Activated naive CD4-positive, alpha-beta T cell treated with anti-CD3 and anti-CD28 coated beads for 36 hours (primary cell): ENCODE measurements at places on chromosomes 12 and 14. TPM values are rescaled to one million over a fixed set of nuclear protein-coding genes. Genes with fewer than 3 reads are reported as not detected.

- no peak for DNase-seq
These were observed 146.5 kb downstream of the ETV6 start for GRCh38 chr12:11795913-11796459.

GRCh38 chr12:87784350-87784749, 244.9 kb downstream of the C12orf50 start:
- DNase-seq, result no peak

- DNase-seq, result no peak
These were observed 227.7 kb downstream of the NOVA1 start for GRCh38 chr14:26370115-26370514.

- no peak for DNase-seq
These were observed 61.5 kb upstream of the RASSF8 start for GRCh38 chr12:25896981-25897380.

DNA sequence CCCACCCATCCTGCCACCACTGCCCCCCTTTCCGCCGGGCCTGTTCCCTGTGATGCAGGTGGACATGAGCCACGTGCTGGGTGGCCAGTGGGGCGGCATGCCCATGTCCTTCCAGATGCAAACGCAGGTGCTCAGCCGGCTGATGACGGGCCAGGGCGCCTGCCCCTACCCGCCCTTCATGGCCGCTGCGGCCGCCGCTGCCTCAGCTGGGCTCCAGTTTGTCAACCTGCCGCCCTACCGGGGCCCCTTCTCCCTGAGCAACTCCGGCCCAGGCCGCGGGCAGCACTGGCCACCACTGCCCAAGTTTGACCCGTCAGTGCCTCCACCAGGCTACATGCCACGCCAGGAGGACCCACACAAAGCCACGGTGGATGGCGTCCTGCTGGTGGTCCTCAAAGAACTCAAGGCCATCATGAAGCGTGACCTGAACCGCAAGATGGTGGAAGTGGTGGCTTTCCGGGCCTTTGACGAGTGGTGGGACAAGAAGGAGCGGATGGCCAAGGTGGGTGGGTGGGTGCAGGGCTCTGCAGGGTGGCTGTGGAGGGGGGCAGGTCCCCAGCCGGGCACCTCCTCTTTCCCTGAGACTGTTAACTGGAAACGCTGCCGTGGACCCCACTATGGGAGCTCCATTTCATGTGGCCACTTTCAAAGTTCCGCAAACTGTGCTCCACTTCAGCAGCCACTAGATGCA, 10.8 kb downstream of the SETD1B start:
- no peak for DNase-seq

- DNase-seq, result no peak
These were observed 208.6 kb upstream of the TMTC1 start for GRCh38 chr12:29992366-29992765.

GRCh38 chr14:32950584-32950983, 11.9 kb downstream of the NPAS3 start:
- no peak for DNase-seq

GRCh38 chr14:104579507-104579906, at the start of gene C14orf180:
Gene C14orf180 (plus strand): TSS chr14:104579764. CDS start chr14:104586431, 6,667 bp downstream.
- DNase-seq, result no peak

DNA sequence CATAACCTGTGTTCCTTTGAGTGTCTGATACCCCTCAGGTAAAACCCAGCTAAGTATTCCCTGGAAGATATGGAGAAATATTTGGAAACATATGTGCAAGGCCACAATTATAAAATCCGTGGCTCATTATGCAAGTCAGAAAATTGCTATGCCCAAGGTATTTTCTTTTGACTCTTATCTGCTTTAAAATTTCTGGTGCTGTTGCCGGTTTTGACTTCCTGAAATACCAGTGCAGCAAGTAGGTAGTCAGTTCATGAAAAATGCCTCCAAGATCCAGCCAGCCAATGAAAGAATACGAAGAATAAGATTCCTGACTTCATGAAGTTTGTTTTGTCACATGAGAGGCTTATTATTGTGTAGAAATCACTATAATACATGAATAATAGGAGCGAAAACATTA, 20.2 kb upstream of the FUT8 start:
- DNase-seq, result no peak

NPAS3 gene
- not detected for total RNA-seq

KRT79 gene
- total RNA-seq, result not detected

EML5 gene
- 3.8 TPM for total RNA-seq

NR1H4 gene
- not detected for total RNA-seq

GDF3 gene
- not detected for total RNA-seq

ANKRD33 gene
- not detected for total RNA-seq

COX8C gene
- total RNA-seq, result 0.79 TPM
